ENCODE measurements at places on chromosomes 2 and 18.

DNA sequence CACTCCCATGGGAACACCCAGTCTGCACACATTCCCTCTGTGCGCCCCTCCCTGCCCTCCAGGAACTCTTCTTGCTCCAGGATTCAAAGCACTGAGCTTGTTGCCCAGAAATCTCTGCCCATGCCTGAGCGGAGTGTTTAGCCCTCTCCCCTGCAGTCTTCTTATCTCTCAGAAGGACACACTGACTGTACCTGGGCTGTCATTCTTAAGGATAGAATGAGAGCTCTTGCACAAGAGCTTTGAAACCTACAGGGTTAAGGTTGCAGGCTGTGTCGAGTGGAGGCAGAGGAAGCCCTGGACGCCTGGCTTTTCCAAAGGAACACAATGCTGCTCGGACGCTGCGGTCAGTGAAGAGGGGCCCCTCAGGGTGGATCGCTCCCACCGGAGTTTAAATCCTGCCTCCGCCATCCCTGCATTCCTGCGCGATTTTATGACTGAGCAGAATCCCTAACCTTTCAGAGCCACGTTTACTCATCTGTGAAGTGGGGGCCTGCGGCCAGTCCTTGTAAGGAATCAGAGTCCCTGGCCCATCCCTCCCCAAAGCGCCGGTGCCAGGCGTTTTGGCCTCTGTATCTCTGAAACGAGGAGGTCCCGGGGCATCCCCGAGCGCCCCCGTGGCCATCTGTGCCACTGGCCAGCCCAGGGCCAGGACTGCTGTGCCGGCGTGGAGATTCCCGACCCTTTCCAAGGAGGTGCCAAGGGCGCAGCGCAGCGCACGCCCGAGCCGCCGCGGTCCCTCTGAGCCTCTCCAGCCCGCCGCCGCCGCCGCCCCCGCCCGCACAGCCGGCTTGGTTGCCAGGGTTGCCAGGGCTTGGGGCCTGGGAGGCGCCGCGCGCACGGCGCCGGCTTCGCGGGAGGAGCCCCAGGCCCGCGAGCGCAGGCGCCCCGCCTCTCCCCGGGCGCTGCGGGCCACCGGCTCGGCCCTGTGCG, 58.9 kb downstream of the FAM168B start:
- no peak for DNase-seq

DNA sequence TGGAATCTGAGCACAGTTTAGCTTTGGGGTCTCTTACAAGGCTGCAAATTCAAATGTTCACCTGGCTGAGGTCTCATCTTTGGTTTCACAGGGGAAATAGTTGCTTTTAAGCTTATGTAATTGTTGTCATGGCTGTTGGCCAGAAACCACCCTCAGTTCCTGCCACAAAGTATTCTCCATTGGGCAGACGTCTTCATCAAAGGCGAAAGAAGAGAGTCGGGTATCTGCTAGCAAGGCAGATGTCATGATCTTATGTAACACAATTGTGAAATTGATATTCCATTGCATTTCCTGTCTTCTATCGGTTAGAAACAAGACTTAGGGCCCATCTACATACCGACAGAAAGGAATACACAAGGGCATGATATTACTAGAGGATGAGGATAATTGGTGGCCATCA, 816.2 kb downstream of the MBD2 start:
- no peak for DNase-seq

- DNase-seq: no peak
These were observed 436.6 kb upstream of the NRP2 start for GRCh38 chr2:205245652-205246051.

DNA sequence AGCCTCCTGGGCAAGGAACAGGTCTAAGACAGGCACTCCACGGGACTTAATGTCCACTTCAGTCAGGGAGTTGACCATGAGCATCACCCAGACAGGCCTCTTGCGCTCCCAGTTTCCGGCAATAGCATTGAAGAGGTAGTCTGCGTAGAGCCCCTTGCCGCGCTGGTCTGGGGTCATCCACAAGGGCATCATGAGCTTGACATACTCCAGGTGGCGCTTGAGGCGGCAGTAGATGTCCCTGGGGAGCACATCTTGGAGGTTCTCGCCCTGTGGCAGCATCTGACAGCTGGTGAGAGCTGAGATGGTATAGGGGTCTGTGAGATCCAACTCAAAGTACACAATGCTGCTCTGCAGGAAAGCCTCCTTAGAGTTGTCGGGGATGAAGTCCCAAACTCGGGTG, 10.6 kb downstream of the TRABD2A start:
- no peak for DNase-seq

- no peak for DNase-seq
These were observed 100.9 kb downstream of the ARL4C start for GRCh38 chr2:234395891-234396420.

- DNase-seq: no peak
These were observed 19.0 kb downstream of the ALK start for GRCh38 chr2:29902356-29902755.

- no peak for DNase-seq
These were observed 971.8 kb upstream of the ACVR2A start for GRCh38 chr2:146873056-146873455.

DNA sequence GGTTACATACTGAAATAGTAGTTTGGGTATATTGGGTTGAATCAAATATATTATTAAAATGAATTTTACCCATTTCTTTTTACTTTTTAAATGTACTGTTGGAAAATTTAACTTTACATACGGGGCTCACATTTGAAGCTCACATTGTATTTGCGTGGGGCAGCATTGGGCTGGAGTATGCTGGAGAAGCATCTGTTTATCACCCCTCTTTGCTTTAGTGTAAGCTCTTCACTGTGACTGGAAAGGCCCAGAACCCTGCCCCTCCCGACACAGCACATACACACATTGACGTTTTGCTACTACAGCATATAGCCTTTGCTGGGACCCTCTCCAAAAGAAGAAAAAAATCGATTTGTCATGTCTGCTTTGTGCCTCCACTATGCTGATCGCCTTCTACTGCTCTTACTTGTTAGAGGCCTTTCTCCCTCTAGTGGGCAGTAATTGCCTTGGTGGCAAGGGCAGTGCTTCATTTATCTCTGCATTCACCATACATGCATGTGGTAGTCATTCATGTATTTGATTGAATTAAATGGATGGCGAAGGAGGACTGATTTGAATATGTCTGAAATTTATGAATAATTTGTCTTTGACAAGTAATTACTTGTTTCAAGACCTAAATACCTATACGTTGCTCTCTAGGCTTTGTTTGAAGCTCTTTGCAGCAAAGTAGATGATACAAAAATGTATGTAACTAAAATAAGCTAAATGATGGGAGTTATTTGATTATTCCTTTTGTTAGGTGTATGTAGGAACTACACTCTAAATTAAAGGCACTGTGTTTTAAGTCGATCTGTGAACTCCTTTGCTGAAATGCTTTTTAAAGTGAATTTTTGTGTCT, 37.4 kb downstream of the VAPA start:
- DNase-seq: no peak

DNA sequence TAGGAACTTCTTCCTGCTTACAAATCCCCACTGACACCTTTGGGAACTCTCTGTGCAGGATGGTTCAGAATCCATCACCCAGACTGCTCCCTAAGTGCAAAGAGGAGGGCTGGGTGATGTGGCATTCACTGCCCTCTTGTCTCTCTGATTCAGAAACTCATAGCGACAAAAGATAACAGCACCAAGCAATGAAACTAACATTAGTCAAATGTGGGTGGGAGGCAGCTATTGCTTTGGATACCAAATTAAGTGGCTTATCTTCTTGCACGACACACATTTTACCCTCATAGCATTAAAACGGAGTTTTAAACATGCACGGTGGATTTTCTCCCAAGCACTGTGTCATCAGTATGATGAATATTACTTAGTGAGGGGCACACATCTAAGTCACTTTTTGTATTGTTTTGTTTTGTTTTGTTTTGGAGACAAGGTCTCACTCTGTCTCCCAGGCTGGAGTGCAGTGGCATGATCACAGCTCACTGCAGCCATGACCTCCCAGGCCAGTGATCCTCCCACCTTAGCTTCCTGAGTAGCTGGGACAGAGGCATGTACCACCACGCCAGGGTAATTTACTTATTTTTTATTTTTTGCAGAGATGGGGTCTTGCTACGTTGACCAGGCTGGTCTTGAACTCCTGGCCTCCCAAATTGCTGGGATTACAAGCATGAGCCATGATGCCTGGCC, 40.9 kb upstream of the NEB start:
- no peak for DNase-seq

GRCh38 chr2:105768961-105769452, 24.3 kb downstream of the NCK2 start:
- no peak for DNase-seq

DNA sequence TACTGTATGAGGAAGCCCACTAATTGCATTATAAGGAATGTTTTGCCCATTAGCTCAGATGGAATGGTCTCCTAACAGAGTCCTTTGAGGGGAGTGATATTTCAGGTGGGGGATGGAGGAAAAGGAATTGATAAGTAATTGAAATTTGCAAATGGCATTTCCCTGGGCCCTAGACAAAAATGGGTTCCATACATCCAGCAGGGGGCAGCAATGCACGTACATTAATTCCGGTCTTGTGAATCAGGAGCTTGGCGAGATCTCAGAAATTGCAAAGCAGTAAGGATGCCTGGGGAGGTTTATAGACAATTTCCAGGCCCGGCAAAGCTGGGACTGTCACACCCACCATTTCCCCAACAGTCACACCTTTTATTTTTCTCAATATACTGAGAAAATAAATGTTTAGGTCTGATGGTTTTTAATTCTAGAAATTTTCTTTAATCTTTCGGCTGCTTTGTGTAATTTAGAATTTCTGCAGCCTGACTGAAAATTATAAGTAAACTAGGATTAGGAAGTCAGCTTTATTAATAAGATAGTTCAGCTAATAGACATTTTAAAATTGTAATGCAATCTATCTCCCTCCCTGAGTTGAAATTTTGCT, 122.8 kb downstream of the LYPD1 start:
- no peak for DNase-seq

GRCh38 chr2:75787532-75788132, 76.9 kb upstream of the GCFC2 start:
- DNase-seq: no peak

DNA sequence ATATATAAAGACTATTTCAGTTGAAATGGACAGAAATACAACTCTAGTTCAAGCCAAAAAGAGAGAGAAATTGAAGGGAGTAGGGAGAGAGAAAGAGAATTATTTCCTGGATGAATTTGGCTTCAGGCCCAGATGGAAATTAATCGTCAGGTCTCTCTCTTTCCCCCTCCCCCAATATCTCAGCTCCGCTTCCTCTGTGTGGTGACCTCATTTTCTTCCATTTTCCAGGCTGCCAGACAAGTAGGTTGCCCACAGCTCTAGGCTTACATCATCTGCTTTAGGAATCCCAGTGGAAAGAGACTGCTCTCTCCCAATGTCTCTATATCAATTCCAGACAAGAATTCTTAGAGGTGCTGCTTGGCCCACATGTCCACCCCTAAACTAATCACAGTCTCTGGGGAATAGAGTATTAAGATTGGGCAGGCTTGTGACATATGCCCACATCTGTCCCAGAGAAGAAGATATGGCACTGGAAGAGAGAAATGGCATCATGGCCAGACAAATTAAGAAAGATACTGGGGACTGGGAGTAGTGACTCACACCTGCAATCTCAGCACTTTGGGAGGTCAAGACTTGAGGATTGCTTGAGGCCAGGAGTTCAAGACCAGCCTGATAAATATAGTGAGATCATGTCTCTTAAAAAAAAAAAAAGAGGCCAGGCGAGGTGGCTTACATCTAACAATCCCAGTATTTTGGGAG, 37.2 kb upstream of the CFAP36 start:
- no peak for DNase-seq

DNA sequence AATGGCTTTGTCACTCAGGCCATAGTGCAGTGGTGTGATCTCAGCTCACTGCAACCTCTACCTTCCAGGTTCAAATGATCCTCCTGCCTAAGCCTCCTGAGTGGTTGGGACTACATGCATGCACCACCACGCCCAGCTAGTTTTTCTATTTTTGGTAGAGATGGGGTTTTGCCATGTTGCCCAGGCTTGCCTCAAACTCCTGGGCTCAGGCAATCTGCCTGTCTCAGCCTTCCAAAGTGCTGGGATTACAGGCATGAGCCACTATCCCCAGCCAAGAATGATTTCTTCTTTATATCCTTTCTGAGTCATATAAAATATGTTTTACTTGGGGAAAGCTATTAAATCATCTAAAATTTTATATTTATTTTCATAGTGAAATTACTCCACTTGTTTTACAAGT, 61.3 kb downstream of the CYBRD1 start:
- DNase-seq: no peak

DNA sequence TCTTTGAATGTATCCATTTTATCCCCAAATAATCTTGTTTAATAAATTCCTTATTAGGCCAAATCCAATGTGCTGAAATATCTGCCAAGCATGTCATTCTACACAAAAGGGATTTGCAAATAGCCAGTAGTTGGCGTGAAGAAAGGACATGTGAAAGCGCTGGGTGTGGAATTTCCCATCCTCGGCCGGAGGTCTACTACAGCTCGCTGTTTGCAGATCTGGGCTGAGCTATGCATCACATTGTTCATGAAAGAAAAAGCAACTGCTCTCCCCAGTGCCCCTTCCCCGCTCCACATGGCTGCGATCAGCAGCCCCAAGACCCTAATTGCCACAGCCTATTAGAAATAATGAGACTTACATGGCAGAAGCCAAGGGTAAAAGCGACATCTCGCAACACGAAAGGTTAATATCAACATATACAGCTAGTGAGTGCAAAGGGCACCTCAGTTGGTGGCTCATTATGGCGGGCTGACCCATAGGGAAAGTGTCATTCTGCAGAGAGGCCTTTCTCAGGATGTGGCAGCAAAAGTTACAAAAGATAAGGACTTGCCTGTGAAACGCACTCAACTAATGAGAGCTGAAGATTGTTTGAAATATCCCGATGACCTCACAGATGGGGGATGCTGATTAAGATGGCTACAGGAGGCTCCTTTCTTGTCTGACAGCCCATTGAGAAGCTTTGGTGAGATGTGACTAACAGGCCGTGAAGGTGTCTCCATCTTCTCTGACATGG, 126.9 kb upstream of the CYP1B1 start:
- DNase-seq: no peak

GRCh38 chr18:12820506-12820905, 63.5 kb downstream of the PTPN2 start:
- no peak for DNase-seq

GRCh38 chr2:232887171-232887850, 17.2 kb downstream of the SNORC start:
- no peak for DNase-seq

- DNase-seq: no peak
These were observed 41.3 kb downstream of the PSD4 start for GRCh38 chr2:113215056-113215455.

- no peak for DNase-seq
These were observed 30.6 kb upstream of the RND3 start for GRCh38 chr2:150517951-150518680.
